ENCODE measurements at places on chromosomes 3 and 15.

- DNase-seq, result no peak
Observed at GRCh38 chr3:10357592-10358308, 36.8 kb upstream of the SEC13 start.

DNA sequence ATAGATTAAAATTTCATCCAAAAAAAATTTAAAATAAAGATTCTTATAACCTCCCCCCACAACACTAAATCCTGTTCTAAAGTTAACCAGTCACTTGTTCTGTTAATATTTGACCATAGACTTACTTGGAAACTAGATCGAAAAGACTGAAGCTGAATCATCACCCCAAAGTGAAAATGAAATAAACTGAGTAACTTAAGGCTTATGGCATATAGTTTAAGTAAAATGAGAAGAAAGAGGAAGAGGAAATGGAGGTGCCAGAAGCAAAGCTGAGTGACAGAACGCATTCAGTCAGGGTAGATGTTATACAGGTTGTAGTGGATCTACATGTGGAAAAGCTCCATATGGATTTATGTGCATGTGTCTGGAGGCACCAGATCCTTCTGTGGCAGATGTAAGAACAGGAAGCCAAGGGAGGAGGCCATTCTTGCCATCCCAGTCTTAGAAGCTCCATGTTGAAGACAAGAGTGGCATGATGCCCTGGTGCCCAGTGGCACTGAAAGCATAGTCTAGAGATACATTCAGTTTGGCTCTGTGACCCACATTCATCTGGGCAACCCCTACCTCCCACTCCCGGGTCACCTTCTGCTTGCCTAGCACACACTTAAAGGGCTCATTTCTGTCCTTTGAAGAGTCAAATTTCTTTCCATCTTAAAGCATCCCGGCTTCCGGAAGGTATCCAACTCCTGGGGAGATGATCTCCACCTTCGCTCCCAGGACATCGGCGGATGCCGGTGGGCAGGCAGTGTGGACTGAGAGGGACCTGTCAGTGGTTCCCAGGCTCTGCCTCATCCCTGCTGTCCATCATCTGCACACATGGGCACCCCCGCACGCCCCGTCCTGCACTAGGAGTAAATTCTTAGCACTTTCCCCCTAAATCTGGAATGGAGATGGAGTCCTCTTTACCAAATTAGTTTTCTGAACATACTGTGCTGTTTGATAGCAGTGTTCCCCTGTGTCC, 90.8 kb downstream of the NEO1 start:
- peak; percentile 2 for DNase-seq

GRCh38 chr3:86788371-86788770, 202.6 kb downstream of the VGLL3 start:
- DNase-seq, result no peak

DNA sequence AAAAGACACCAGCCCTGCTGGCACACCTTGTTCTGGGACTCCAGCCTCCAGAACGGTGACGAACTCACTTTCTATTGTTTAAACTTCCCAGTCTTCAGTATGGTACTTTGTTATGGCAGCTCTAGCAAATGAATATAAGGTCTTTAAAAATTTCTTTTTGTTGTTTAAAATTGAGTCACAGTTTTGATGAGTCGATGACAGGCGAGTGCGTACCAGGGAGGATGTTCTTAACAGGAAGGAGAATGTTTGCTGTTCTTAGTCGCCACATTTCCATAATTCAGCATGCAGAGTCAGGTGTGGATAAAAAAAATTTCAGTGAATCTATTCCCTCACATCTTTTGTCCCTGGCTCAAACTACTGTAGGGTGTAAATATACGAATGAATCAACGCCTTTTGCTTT, 12.4 kb downstream of the DNASE1L3 start:
- DNase-seq, result no peak

DNA sequence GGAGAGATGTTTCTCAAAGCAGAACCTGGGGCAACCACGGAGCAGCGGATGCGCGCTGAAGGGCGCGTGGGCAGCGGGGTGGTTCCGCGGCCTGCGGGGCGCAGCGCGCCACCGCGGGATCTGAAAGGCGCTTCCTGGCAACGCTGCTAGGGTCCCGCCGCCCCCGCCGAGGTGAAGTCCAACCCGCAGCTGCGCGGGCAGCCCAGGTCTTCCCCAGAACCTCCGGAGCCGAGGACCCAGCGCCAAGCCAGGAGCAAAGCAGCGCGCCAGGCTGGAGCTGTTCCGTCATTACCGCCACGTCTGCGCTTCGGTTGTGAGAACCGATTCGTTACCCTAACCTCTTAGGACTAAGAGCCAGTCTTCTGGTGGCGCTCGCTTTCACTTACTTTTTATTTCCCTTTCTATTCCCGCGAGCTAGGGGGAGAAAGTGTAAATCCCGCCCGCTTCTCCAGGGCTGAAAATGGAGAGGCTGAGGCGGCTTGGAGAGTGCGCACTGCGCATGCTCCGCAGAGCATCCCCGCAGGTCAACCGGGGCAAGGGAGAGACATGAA, 3.2 kb upstream of the GABRG3 start:
- no peak for DNase-seq
